ENCODE measurements at places on chromosomes 5 and 9. TPM values are rescaled to one million over a fixed set of nuclear protein-coding genes. Genes with fewer than 3 reads are reported as not detected.
A peak's percentile ranks its signal among the peaks of the same experiment; 100 is the strongest.

Gene NR2F1-AS1
- total RNA-seq, result not detected

Gene OTULIN
- total RNA-seq, result 73.9 TPM

Gene DMRT3
- not detected for total RNA-seq

Gene GRIA1
- not detected for total RNA-seq

Gene KIF12
- not detected for total RNA-seq

Gene DMGDH
- total RNA-seq, result 0.42 TPM

Gene SGCD
- total RNA-seq, result not detected

DNA sequence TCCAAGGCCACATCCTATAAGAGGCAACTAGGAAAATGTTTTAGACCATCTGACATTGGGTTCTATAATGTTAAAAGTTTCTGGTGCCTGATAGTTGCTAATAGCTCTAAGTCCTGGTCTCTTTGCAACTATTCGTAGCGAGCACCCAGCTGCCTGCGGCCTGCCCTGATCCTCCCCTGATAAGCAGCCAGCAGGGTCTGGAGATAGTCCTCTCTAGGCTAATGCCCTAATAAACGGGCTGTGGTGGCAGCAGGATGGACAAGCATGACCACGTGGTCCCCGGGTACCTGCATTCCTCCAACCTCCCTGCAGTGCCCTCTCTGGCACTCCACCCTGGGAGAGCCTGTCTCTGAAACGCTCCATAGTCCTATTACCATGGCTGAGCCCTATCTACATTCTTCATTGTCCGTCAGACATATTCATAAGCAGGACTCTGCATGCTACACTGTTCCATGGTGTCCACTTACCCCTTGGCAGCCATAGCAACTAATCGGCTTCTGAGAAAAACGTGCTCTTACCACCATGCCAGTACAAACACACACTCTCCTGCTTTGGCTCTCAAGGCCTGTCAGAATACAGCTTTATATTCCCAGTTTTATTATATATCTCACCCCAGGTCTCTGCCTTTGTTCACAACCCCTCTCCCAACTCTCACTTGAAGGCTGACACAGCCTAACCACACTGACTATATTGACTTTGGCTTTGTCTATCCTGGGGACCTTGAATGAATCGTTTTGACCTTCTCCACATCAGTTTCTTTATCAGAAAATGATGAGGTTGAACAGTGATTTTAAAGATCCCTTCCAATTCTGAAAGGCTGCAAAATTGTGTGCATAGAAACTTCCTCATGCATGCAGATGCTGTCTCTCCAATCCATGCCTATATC lies 49.9 kb upstream of the DAPK1 start:
- ATAC-seq, result no peak

DNA sequence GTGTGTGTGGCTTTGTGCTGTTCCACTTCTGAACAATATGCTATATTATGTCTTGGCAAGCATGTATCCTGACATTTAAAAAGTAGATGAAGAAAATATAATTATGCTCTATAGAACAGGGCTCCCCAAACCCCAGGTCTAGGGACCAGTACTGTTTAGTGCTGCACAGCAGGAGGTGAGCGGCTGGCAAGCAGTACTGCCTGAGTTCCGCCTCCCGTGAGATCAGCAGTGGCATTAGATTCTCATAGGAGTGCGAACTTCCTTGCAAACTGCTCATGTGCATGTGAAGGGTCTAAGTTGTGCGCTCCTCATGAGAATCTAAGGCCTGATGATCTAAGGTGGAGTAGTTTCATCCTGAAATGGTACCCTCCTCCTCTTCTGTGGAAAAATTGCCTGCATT lies 979.1 kb upstream of the CTNND2 start:
- no peak for ATAC-seq

DNA sequence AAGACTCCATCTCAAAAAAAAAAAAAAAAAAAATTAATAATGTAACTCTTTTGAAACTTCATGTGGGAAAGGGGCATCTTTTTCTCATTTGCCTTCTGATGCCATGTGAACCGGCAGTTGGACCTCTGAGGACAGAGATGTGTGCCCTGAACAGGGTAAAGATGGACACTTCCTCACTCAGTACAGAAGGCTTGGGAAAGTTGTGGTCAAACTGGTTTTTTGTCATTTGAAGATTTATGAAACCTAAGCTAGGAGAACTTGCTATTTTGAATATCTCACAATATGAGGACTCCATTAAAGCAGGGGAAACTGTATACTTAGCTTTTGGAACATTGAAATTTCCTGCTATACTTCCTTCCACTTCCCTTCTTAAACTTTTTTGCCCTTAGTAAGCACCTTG lies 147.5 kb upstream of the ALDH1B1 start:
- ATAC-seq, result no peak

DNA sequence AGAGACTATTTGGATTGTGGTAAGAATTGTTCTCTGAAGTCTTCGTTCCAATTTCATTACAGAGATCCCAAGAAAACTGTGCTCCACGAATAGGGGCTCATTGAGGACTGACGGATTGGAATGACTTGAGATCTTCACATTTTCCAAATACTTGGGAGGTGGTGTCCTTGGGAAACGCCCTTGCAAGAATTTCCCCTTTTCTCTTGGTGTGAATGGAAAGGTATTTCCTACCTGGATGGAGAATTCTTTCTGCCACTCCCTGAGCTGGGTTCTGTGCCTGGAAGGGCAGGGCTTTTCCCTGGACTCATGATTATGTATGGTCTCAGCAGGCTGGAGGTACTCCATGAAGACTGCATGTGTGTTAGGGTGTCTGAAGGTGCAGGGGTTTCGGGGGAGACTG lies 53.9 kb downstream of the SNX18 start:
- ATAC-seq, result no peak

DNA sequence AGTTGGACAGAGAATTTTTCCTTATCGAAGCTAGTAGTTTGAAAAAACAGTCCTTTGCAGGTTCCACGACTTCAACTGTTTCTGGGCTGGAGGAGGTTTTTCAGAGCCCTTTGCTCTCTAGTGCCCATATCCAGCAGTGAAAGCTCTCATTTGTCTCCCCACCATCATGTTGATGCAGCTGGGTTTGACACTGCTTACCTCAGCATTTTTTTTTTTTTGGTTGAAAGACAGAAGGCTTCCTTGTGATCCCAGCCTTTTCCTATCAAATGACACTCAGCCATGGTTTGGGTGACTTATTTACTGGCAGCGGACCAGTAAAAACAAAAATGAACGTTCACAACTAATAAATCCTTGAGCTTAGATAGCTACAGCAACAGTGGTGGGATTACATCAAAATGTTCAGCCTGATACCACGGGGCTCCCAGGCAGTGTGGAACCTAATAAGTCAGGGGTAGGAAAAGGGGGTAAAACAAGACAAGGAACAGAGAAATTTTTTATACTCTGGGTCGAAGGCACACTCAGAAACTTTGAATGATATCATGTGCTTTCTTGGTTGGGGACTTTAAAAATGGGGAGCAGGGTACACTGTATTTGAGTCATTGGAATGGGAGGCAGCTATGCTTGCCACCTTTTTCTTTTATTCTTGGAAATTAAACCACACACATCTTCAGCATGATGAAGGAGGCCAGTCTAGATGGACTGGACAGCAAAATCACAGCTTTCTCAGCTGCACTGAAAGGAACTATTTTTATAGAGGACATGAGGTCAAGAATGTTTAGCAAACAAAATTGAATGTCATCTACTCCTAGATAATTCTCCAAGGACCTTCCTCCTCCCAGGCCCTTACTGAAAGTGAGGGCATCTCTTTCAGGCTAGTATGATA lies 308.9 kb upstream of the MPDZ start:
- no peak for ATAC-seq

- no peak for ATAC-seq
Measured at GRCh38 chr9:4986296-4986695, 1.2 kb downstream of the JAK2 start.

- ATAC-seq, result no peak
Measured at GRCh38 chr5:39816156-39816845, 391.5 kb upstream of the DAB2 start.

- ATAC-seq, result no peak
Measured at GRCh38 chr5:143972068-143972467, 160.1 kb downstream of the HMHB1 start.

- no peak for ATAC-seq
Measured at GRCh38 chr5:171913987-171914273, 92.5 kb downstream of the FBXW11 start.

- no peak for ATAC-seq
Measured at GRCh38 chr5:156326718-156327259, at the start of gene SGCD. Gene SGCD, plus strand, starts transcription at chr5:156327164.

DNA sequence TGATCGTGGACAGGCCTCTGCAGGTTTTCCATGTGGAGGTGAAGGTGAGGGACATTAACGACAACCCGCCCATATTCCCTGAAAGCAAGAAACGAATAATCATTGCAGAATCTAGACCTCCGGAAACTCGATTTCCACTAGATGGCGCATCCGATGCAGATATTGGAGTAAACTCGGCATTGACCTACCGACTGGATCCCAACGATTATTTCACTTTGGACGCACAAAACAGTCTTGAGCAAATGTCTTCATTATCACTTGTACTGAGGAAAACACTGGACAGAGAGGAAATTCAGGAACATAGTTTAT lies 621 bp downstream of the PCDHA13 start:
- ATAC-seq, result no peak

DNA sequence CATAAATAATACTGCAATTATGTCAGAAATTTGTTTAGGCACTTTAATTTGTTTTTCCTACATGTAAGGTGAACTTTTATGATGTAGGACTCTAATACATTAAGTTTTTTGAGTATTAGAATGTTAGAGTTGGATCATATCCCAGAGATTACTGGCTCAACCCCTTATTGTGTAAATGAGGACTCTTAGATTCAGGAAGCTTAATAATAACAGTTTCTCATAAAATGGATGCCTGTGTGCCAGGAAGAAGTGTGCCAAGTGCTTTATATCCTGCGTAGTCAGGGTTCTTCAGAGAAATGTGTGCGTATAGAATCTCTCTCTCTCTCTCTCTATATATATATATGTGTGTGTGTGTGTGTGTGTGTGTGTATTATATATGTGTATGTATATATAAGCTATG lies 388.5 kb downstream of the CAAP1 start:
- ATAC-seq, result no peak

GRCh38 chr9:35923598-35923926 lies 14.3 kb downstream of the SPAAR start:
- ATAC-seq, result no peak

- peak; percentile 38 for ATAC-seq
Measured at GRCh38 chr5:55533521-55534435, 986 bp downstream of the PLPP1 start.

DNA sequence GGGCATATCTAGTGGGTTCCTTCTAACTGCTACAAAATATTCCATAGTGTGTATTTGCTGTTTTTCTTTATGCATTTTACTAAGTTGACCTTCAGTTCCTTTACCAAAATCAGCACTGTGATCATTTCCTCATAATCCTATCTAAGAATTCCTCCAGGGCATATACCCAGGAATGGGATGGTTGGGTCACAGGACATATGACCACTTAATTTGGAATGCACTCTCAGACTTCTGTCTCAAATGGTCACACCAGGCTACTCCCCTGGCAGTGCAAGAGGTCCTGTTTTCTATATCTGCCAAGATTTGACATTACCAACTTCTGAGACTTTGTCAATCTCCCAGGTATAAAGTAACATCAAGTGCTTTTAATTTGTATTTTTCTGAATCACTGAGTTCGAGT lies 63.9 kb downstream of the ADAMTS12 start:
- ATAC-seq, result no peak

DNA sequence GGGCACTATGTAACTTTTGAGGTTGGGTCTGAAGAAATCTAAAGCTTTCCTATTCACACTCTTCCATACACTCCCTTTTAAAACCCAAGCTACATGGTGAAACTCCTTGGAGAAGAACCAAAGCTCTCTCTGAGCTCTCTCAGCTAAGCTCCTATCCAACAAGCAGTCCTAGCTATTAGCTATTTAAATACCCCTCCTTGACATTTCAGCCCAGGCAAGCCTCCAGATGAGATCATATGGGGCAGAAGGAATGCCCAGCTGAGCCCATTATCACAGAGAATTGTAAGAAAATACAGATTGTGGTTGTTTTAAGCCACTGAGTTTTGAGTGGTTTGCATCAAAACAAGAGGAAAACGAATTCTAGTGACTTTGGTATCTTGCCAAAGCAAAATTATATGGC lies 15.2 kb downstream of the HSPB3 start:
- ATAC-seq, result no peak

DNA sequence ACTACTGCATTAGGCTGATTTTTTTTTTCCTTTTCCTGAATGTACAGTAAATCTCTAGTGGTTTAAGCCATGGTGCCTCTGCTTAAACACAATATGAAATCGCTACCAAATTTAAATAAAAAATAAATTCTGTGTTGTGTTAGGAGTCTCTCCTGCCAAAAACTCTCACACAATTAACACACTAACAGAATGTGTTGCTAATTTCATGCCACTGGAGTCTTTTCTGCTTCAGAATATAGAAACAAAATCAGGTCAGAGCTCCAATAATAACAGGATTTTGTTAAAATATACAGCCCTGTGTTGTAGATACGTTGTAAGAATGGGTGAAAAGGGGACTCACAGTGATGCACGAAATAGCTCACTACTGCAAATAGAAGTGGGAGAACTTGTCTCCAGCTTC lies 398.8 kb downstream of the ZSWIM6 start:
- ATAC-seq, result no peak

DNA sequence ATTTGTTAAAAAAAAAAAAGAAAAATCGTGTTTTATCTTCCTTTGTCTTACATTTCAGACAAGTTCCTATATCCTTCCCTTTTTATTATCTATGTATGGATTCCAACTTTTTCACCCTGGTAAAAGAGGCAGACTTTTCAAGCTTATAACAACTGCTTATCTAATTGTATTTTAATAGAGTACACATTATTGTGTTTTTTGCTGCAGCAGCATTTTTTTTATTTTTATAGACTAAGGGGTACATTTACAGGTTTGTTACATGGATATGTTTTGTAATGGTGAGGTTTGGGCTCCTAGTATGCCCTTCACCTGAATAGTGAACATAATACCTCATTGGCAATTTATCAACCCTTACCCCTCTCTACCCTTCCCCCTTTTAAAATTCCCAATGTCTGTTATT lies 195.0 kb upstream of the RGMB start:
- ATAC-seq, result no peak

All from activated T-helper 17 cell treated with anti-CD3 and anti-CD28 coated beads, Interleukin-2, amount 50 U/mL, for 72 hours (primary cell).